Activated CD4-positive, alpha-beta T cell treated with anti-CD3 and anti-CD28 coated beads, Interleukin-2, amount 10 ng/mL, durations not matched to agents 7 days and 5 days (primary cell): ENCODE measurements at places on chromosomes 16 and 17. TPM values are rescaled to one million over a fixed set of nuclear protein-coding genes. Genes with fewer than 3 reads are reported as not detected.
A peak's percentile ranks its signal among the peaks of the same experiment; 100 is the strongest.

DNA sequence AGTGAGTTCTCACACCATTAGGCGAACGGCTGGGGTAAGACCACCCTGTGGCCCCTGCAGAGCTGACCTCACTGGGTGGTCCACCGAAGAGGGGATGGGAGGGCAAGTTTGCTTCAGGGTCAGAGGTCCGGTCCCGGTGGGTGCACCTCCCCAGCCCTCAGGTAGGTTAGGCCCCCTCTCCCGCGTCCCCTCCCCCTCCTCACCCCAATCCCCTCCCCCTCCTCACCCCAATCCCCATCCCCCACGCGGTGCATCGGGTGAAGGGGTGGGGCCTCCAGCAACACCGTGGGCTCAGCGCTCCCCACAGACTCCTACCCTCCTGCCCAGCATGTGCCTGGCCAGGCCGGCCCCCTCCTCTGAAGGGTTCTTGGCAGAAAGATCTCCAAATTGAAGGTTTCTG lies 13.4 kb downstream of the MCRIP1 start:
- DNase-seq, result no peak

DNA sequence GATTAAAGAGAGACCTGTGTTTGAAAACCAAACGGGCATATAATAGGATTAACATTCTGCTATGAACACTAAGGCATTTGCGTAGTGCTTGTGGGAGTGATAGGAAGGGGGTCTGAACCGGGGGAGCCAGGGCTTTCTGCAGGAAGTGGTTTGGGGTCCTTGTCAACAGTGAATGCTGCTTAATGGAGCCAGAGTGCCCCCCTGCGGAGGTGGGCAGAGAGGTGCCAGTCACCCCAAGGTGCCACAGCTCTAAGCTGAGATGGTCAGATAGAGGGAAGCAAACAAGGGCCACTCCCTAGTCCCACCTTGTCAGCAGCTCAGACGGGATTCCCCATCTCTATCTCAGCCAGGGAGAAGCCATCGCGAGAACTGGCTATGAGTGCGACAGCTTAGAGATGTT lies 17.7 kb downstream of the NAA60 start:
- DNase-seq, result peak; percentile 49

Gene CYB561
- 7.9 TPM for total RNA-seq

- no peak for DNase-seq
Measured at GRCh38 chr17:80941171-80941570, 50.5 kb upstream of the CHMP6 start.

Gene CLDN7
- total RNA-seq, result 0.29 TPM

Gene EVPLL
- not detected for total RNA-seq

- DNase-seq, result no peak
Measured at GRCh38 chr17:83106056-83106588, 26.7 kb downstream of the METRNL start.

GRCh38 chr16:77212741-77213541 lies 13.7 kb downstream of the SYCE1L start:
- peak; percentile 64 for DNase-seq

Gene NLGN2
- total RNA-seq, result 0.89 TPM

Gene G6PC1
- total RNA-seq, result not detected

- peak; percentile 41 for DNase-seq
Measured at GRCh38 chr17:64146418-64147109, 16.6 kb upstream of the ERN1 start.

GRCh38 chr17:70123193-70123592 lies 46.1 kb upstream of the KCNJ2 start:
- no peak for DNase-seq

GRCh38 chr16:82133798-82134197 lies 36.2 kb downstream of the MPHOSPH6 start:
- peak; percentile 31 for DNase-seq

GRCh38 chr16:12079412-12079965 lies 103.0 kb downstream of the SNX29 start:
- peak; percentile 33 for DNase-seq

- no peak for DNase-seq
Measured at GRCh38 chr17:49333804-49334203, 28.2 kb downstream of the ZNF652 start.

Gene CDH1
- 0.69 TPM for total RNA-seq

Gene MT2A
- 146 TPM for total RNA-seq

- DNase-seq, result peak; percentile 92
Measured at GRCh38 chr17:30831663-30832437, at the start of gene ATAD5. TSS of gene ATAD5 (plus strand) at chr17:30831966. CDS start at chr17:30832348, 382 bp downstream.

DNA sequence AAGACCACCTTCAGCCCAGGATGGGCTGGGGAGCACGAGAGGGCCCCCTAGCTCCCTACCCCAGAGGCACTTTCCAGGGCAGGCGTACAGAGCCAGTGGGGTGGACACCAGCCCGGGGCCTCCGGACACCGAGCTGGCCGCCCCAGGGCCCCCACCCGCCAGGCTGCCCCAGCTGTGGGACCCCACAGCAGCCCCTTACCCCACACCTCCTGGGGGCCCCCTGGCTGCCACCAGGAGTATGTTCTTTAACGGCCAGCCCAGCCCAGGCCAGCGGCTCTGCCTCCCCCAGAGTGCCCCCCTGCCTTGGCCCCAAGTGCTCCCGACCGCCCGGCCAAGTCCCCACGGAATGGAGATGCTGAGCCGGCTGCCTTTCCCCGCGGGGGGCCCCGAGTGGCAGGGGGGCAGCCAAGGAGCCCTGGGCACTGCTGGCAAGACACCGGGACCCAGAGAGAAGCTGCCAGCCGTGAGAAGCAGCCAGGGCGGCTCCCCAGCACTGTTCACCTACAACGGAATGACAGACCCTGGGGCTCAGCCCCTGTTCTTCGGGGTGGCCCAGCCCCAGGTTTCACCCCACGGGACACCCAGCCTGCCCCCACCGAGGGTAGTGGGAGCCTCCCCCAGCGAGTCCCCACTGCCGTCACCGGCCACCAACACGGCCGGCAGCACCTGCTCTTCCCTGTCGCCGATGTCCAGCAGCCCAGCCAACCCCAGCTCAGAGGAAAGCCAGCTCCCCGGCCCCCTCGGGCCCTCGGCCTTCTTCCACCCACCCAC lies 24.3 kb upstream of the ZFPM1 start:
- no peak for DNase-seq

DNA sequence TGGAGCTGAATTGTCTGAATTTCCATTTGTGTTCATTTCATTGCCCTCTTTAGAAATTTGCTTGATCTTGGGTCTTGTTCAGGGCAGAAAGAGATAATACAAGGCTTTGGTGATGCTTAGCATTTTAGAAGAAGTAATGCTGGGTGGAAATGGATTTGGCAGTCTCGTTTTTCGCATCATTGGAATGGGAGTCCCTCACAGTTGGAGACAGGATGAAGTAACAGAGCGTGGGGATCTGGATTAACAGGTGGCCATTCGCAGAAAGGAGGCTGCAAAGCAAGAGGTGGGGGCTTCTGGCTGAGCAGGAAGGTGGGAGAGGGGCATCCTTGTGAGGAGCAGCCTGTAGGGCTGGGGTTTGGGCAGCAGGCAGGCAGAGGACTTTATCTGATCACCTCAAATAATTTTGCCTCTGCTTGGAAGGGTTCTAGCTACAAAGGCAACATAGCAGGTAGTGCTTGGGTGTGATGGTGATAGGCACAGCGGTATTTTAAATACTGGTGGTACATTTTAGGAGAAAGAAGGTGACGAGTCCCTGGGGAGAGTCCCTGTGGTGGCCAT lies 17.0 kb downstream of the KSR1 start:
- DNase-seq, result no peak

GRCh38 chr16:14249291-14250032 lies 178.3 kb downstream of the MRTFB start:
- DNase-seq, result peak; percentile 62

- DNase-seq, result no peak
Measured at GRCh38 chr17:36707904-36708303, 106.5 kb downstream of the MRM1 start.

GRCh38 chr17:10156948-10157607 lies 41.3 kb downstream of the GAS7 start:
- no peak for DNase-seq

Gene ENDOV
- 17.1 TPM for total RNA-seq

DNA sequence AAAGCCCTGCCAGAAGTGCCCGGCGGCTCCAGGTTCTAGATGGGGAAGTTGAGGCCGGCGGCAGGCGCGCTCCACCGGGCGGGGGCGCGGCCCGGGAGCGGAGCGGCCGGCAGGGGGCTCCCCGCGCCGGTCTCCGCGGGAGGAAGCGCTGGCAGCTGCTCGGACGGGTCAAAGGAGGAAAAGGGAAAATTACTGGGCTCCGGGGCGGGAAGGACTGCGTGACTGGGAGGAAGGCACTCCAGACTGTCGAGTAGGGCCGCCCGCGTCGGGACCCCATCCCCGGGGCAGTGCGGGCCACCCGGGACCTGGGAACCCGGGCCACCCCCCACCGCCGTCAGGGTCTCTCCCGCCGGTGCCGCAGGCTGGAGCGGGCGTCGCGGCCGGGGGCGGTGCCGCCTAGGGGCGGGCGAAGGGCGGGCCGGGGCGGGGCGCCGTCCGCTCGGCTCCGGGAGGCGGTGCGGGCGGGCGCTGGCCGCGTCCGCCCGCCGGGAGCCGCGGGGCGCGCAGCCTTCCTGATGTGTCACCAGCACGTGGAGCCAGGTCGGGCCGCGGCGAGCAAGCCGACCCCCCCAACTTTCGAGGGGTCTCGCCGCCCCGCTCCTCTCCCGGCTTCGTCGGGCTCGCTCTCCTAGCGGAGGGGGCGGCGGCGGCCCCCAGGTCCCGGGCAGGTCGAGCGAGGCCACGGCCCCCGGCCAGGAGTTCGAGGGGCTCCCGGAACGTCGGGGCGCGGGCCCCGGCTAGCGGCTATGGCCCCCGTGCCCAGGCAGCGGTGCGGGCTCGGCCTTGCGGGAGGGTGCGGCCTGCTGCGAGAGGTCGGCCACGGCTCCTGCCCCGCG lies 167.5 kb downstream of the RAB11FIP4 start:
- peak; percentile 45 for DNase-seq

Gene SULT1A1
- total RNA-seq, result 11.1 TPM

Gene CDT1
- 119 TPM for total RNA-seq

DNA sequence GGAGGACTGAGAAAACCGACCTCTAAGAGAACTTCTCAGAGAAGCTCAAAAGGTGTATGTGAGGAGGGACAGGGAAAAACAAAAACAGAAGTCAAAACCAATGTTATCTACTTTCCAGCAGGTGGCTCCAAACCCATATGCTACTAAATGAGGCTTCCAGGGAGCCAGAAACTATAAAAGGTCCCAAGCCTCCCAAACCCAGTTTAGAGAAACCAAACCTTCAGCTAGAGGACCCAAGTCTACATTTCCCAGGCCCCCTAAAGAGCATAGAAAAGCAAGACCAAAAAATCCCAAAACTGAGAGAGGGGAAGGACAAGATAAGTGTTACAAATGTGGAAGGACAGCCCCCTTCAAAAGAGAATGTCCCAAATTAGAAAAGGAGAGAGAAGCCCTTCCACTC lies 3.7 kb downstream of the HPR start:
- peak; percentile 29 for DNase-seq

GRCh38 chr17:58970609-58971450 lies 135.8 kb downstream of the TRIM37 start:
- DNase-seq, result no peak

DNA sequence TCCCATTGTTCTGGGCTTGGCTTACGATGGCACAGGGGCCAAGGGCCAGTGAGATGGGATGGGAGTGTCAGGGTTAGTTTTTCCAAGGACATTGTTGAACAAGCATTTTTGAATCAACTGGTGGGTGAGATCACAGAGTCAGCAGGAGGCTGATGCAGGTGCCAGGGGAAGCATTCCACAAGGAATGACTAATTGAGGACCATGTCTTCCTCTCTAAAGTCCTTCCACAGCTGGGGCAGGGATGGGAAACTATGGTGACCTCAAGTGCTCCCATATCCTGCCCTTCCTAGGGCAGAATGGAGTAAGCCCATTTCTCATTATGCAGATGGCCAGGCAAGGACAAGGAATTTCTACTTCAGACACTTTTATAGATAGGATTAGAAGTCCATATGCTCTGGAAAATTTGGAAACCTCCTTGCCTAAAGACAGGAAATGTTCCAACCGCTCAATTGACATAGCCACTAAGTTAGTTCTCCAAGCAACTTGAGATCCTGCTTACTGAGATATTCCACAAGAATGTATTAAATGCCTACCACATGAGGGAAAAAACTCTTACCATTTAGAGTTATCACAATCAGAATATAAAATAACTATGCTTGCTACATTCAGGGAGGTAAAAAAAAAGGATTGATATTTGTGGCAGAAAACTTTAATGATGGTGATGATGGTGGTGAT lies 21.2 kb upstream of the ENGASE start:
- DNase-seq, result no peak

Gene NPIPB6
- 1.1 TPM for total RNA-seq

DNA sequence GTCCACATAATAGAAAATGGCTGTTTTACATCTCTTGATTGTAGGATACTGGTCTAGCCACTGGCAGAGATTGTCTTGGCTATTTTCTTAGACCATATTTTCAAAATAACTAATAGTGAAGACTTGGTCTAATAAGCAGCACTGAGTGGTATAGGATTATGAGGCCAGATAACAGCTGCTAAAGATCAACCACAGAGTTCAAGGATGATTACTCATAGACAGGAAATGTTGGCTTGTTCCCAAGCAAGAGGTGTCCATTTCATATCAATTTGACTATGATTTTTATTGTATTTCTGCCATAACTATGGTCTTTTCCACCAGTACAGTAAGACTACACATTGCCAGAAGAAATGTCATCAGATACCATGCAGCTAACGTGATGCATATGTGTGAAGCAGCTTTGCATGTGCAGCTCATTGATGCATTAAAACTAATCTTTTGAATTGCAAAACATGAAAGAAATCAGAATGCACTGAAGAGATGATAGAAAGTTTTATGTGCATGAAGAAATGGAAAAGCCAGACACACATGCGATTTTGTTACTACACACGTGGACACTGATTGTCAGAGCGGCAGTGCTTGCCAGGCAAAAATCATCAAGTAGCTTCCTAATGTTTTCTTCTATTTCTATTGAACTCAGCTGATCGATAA lies 693.3 kb downstream of the CDH11 start:
- DNase-seq, result no peak

DNA sequence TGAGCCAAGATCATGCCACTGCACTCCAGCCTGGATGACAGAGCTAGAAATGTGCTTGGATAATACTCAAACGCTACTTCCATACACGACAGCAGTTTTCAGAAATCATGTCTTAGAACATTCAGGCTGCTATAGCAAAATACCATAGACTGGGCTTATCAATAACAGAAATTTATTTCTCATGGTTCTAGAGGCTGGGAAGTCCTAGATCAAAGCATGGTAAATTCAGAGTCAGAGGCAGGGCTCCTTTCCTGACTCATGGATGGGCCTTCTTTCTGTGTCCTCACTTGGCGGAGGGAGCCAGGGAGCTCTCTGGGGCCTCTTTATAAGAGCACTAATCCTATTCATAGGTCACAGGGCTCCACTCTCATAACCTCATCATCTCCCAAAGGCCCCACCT lies 24.5 kb upstream of the HERPUD1 start:
- DNase-seq, result no peak
